ENCODE measurements at places on chromosomes 12 and 14. TPM values are rescaled to one million over a fixed set of nuclear protein-coding genes. Genes with fewer than 3 reads are reported as not detected.

The MYF6 gene
- total RNA-seq: not detected

The NFE2 gene
- total RNA-seq: 0.44 TPM

The POTEM gene
- not detected for total RNA-seq

The KRT85 gene
- total RNA-seq: not detected

The PCED1B gene
- 5.9 TPM for total RNA-seq

The ATXN3 gene
- total RNA-seq: 24.4 TPM

DNA sequence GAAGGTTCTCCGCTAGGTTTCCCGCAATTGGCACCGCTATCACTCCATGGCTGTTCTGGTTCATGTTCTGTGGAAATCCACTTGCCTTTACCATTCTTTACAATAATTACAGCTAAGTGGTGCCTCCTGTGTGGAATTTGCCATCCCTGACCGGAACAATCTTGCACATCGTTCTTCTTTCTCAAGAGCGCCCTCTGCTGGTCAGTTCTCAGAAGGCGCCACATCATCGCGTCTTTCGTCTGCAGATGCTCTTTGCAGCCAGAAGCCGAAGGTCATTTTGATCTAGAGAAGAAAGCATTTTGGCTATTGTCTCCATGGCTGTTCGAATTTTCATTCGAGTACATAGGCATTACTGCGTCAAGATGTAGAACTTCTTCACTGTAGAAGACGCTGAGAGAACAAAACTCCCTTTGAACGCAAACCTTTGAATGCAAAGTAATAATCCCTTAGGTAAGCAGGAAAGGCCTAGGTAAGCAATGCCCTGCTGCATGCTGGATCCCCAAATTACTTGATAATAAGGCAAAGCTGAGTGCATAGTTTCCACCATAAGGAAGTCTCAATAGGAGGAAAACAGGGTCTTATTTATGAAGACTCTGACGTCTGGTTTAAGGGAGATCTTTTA, 10.1 kb upstream of the RTRAF start:
- H3K4me1 ChIP-seq: peaks cover 4% of the 10 kb centered on the region
- no peak overlapping the region for H3K27ac ChIP-seq
- no peaks in the 10 kb centered on the region for H3K36me3 ChIP-seq
- H3K4me3 ChIP-seq: no peak overlapping the region
- H3K27me3 ChIP-seq: no peaks in the 10 kb centered on the region
- peak; percentile 92 for DNase-seq

DNA sequence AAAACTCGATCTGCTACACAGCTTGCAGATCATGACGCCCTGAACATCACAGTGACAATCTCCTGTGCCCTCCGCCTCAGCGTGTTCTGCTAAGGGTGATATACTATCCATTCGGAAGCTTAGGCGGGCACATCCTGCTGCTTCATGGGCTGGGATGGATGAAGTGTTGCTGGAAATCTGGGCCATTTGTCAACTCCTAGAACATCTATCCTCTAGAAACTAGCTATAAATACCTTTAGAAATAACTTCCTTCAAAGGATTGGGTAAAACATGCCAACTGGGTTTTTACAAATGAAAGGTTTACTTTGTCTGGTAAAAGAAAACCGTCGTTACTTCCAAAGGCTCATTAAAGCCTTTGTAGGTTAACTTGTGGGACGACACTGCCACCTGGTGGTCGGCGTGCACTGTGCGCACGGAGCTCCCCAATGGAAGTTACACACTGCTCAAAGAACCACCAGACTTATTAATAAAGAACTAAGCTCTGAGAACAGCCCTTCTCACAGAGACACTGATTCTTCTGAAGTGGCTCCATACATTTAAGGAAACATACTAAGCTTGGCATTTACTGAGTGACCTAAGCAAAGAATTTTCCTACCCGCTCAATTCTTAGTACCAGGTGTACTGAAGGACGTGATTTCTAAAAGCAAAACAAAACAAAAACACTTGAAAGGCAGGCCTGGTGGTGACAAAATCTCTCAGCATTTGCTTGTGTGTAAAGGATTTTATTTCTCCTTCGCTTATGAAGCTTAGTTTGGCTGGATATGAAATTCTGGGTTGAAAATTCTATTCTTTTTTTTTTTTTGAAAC, 21.6 kb upstream of the CACNA2D4 start:
- DNase-seq: peak; percentile 88
- no peak overlapping the region for H3K4me3 ChIP-seq
- peaks cover 11% of the 10 kb centered on the region for H3K4me1 ChIP-seq
- no peaks in the 10 kb centered on the region for H3K36me3 ChIP-seq

DNA sequence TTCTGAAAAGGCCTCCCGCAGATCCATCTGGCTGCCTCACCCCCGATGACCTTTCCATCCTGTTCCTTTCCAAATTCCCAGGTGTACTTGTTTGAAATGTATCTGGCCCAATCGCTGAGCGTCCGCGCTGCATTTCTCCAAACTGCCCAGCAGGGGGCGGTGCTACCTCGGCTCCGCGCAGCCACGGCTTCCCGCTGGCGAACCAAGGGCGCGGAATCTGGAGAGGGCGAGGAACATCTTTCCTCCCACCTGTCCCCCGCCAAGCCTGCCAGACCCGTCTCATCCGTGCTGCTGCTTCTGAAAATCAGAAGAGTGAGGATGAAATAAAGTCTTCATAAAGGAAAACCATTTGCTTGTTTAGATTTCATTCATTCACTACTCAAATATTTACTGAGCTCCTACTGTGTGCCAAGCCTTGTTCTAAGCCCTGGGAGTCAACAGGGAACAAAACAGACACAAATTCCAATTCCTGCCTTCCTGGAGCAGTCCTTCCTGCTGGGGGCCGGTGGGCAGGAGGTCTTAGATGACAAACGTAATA, 16.8 kb upstream of the MYL2 start:
- peaks cover 7% of the 10 kb centered on the region for H3K27me3 ChIP-seq
- peaks cover 3% of the 10 kb centered on the region for H3K4me1 ChIP-seq
- no peaks in the 10 kb centered on the region for H3K36me3 ChIP-seq
- peak; percentile 72 for DNase-seq
- H3K27ac ChIP-seq: no peak overlapping the region

- no peaks in the 10 kb centered on the region for H3K4me1 ChIP-seq
- H3K36me3 ChIP-seq: no peaks in the 10 kb centered on the region
- H3K4me3 ChIP-seq: no peak overlapping the region
- H3K27me3 ChIP-seq: no peaks in the 10 kb centered on the region
- peak; percentile 8 for DNase-seq
Measured at GRCh38 chr12:115404761-115405470, 720.9 kb upstream of the TBX3 start.

- peak; percentile 87 for DNase-seq
- no peak overlapping the region for H3K27ac ChIP-seq
- H3K4me3 ChIP-seq: no peak overlapping the region
- no peaks in the 10 kb centered on the region for H3K27me3 ChIP-seq
Measured at GRCh38 chr14:55430024-55430690, 10.3 kb downstream of the TBPL2 start.

DNA sequence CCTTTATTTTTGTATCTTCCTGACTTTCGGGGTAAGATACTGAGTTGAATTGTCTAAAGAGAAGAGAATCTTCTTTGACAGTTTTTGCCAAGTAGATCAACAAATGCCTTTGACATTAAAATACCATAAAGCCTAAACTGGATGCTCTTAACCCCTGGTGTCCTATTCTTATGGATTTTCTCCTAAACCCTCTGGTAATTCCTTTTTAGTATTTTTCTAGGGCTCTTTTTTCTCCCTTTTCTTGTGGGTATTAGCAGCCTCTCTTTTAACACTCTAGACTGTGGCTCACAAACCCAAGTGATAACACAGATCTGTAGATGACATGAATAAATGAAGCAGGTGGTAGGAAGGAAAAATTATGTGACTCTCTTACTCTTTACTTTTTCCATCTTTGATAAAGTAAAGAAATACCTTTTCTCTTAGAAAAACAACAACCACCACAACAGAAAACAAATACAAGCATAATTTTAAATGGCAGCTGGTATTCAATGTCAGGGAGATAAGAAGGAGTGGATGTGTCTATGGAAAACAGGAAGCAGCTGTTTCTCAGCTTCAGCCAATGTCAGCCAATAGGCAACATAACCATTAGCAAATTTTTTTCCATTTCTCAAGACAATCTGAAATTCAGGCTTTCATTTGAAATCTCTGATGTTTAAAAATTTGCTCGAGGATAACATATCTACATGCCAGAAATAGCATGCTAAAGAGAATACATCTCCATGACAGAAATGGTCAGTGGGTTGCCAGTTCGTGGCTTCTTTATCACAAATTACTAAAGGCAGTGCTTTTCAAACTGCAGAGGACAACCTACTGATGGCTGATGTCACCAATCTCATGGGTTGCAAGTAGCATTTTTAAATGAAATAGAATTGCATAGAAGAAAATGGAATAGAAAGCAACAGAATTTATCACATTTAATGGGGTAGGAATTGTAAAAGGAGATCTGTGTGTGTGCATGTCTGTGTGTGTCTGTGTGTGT, 123.1 kb upstream of the KRR1 start:
- peak overlapping the region; percentile 3 for H3K27ac ChIP-seq
- DNase-seq: no peak
- no peak overlapping the region for H3K4me3 ChIP-seq
- no peaks in the 10 kb centered on the region for H3K27me3 ChIP-seq
- H3K36me3 ChIP-seq: no peaks in the 10 kb centered on the region
